Cardiac muscle cell (in vitro differentiated cells and primary cell): ENCODE measurements at places on chromosomes 11 and 22. TPM values are rescaled to one million over a fixed set of nuclear protein-coding genes. Genes with fewer than 3 reads are reported as not detected.

- no peak for DNase-seq
These were observed 63.9 kb downstream of the PKNOX2 start for GRCh38 chr11:125228445-125228844.

DNA sequence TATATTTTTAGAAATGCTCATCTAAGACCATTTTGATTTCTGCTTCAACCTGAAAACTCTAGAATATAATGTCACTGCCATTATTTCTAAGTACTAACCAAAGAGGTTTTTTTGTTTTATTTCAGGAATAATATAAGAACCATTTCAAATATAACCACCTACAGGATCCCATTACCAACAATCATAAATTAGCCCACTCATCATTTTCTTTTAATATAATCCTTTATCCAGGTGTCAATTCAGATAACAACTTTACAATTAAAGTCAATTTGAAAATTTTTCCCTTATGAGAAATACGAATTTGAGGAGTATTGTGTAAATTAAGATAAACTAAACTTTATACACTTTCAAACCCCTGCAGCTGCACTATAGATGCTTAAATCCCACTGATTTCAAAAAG, 1043.0 kb upstream of the CNTN5 start:
- no peak for DNase-seq

DNA sequence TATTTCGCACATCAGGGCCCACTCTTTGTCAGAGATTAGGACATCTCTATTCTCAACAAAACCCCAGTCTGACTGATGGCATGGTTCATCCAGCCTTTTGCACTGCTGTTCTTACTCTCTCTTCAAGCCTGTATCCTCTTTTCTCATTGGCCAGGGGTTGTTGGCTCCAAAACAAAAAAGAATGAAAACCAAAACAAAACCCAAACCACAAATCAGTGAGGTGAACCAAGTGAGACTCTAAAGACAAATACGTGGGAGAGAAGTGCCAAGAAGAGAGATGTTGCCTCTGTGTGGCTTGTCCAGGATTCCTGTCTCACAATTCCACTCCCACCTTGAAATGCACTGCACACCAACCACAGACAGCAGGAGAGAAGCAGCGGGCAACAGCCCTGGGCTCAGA, 278.9 kb upstream of the NARS2 start:
- DNase-seq, result no peak

DNA sequence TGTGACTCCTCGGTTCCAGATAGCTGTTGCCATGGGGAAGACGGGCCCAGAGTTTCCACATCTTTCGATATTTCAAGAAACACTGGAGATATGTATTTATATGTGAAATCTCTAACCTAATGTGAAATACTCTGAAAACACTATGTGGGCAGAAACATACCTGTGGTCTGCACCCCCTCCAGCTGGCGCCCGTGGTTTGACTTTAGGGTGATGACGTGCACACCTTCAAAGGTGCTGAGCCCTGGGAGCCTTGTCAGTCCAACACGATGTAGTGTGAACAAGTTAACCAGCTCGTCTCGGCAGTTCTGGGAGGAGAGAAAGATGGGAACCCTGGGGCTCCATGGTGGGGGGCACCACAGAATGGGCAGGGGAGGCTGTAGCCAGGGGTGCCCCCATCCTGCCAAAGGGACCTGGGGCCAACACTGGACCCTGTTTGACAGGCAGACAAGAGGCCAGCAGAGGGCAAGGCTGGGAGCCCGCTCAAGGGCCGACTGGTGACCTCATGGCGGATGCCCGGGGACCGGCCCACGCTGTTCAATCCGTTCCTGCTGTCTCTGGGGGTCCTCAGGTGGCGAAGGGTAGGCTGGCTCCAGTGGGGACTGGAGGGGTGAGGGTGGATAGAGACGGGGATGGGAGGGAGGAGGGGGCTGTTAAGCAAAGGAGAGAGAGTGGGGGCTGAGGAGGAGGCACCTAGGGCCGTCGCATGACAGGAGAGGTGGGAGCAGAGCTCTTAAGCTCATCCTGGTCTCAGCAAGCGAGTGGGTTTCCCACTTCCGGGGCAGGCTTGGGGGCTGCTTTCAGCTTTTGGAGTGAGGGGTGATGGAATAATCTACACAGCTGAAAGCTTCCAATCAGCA, 43.8 kb downstream of the TRIOBP start:
- DNase-seq, result no peak

- DNase-seq, result no peak
These were observed 364.0 kb downstream of the MN1 start for GRCh38 chr22:27437570-27437969.

DNA sequence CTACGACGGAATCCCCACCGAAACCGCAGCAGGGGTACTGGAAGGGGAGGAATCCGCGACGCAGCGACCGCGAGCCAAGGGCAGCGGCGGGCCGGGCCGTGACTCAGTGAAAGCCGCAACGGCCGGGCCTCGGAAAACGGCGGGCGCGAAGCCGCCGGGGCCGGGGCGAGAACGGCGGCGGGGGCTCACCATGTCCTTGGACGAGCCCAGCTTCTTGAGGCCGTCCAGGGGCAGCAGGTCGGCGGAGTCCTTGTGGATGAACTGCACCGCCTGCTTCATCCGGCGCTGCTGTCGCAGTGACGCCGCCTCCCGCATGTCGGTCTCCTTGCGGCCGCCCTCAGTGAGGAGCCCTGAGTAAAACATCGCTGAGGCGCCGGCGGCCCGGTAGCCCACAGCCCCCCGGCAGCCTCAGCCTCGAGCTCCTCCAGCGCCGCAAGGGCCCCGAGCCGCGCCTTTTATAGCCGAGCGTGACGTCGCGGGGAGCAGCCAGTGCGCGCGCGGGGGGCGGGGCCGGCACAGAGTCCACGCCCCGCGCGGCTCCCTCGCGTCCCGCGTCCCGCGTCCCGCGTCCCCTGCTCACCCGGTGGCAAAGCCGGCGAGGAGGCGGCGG, at the start of gene NRIP3:
NRIP3 (minus strand) TSS at position 429 of the 610 bp plus-strand sequence; CDS start at position 363, 66 bp downstream.
- peak; percentile 66 for DNase-seq

DNA sequence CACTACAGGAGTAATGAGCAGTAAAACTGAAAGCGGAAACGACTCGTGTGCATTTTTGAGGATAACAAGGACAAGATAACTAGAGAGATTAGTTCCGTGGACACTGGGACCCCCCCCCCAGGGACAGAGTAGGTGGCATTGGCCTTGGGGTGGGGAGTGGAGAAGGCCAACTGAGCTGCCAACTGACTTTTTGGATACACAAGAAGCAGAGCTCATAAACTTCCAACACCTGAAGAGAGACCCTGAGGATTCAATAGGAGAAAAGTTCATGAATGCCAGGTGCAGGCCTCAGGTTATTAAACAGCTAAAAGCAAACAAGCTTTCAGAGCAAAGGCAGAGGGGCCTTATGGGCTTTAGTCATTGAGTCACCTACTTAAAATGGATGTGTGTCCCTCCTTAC, 17.6 kb upstream of the PRSS23 start:
- no peak for DNase-seq

ELF5 gene
- total RNA-seq, result not detected in 2 replicates

DNA sequence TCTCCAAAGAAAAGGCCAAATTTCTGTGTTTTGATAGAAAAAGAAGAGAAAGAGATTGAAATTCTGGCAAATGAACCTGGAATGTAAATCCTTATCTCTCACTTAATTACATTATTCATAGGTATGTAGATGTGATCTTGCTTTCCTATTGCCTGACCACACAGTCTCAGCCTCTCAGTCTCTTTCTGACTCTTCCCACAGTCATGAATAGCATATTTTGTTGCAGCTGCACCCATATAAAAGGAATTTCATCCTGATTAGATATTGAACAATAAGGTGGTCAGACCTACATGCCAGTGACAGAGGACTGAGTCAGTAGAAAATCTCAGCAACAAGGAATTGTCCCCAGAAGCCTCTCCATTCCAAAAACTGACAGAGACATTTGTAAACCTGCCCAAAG, 62.9 kb upstream of the LRRC4C start:
- no peak for DNase-seq

GRCh38 chr11:114291842-114292680, 4.1 kb upstream of the NNMT start:
- peak; percentile 85 for DNase-seq

DEPDC5 gene
- total RNA-seq, result 11.0 and 30.6 TPM in 2 replicates

DNA sequence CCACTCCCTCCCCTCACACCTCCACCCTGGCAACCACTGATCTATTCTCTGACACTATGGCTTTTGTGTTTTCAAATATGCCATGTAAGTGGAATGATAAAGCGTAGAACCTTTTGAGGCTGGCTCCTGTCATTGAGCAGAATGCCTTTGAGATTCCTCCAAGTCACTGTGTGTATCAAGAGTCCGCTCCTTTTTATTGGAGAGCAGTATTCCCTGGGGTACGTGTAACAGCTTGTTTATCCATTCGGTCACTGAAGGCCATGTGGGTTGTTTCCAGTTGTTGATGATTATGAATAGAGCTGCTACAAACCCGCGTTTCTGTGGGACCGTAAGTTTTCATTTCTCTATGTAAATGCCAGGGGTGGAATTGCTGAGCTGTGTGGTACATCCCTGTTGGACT, 10.3 kb downstream of the TP53I11 start:
- DNase-seq, result no peak

GRCh38 chr11:29251738-29252137, 765.1 kb downstream of the KCNA4 start:
- no peak for DNase-seq

FAM83F gene
- total RNA-seq, result 0.18 and 0.46 TPM in 2 replicates

KDM2A gene
- total RNA-seq, result 28.2 and 37.8 TPM in 2 replicates

- no peak for DNase-seq
These were observed 301.1 kb downstream of the SHANK2 start for GRCh38 chr11:70951139-70951804.

XKR3 gene
- total RNA-seq, result not detected in 2 replicates

GRCh38 chr11:27894552-27894951, 194.3 kb upstream of the BDNF start:
- DNase-seq, result no peak

MRGPRE gene
- total RNA-seq, result not detected in 2 replicates

UBQLN3 gene
- 0.81 and 1.9 TPM in 2 replicates for total RNA-seq
